Fibroblast of skin of back (primary cell): ENCODE measurements at places on chromosomes 11 and 22.

DNA sequence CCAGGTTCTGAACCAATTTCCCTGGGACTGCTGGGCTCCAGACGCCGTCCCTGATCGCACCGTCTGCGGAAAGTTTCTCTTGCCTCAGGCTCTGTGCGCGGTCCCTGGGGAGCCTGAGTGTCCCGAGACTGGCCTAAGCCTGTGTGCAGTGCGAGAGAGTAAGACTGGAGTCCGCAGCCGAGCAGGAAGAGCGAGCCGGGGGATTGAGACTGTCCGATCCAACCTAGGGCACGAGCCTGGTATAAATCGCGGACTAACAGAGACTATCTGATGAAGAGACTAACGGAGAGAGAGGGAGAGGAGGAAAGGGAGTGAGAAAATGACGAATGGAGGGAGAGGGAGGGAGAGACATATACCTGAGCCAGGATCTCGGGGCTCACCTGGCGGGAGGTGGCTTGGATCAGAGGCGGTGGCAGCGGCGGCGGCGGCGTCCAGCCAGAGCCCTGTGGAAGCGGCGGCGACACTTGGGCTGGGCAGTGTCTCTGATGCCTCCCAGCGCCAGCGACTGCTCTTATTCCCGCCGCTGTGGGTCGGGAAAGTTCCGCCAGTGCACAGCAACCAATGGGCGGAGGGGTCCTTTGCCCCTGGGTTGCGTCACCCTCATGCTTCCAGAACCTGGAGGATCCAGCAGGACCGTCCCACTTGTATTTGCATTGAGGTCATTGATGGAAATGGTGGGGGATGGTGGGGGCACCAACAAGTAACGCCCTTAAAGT, at the start of gene CALCA:
Gene CALCA, minus strand, starts transcription at position 487 of the 716 bp plus-strand sequence. CDS start 1,159 bp downstream, outside the sequence.
- no peak for DNase-seq

DNA sequence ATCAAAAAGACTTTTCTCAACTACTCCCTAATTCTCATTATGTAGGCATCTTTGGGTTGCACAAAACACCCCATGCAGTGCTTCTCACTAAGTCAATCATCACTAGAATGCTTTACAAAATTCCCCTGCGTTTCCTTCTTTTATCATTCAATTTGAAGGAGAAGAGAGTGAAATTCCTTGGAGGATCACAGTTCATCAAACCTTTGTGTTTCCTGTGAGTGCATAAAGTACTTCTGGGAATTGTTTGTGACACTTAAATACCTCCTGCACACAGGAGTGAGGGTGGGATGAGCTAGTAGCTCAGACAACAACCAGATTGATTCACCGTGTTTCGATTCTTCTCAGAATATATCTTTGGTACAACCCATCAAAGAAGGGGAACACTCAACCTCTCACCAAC, 3.7 kb upstream of the OR5AR1 start:
- no peak for DNase-seq

GRCh38 chr11:76767659-76768058, 15.5 kb upstream of the TSKU start:
- DNase-seq = no peak

DNA sequence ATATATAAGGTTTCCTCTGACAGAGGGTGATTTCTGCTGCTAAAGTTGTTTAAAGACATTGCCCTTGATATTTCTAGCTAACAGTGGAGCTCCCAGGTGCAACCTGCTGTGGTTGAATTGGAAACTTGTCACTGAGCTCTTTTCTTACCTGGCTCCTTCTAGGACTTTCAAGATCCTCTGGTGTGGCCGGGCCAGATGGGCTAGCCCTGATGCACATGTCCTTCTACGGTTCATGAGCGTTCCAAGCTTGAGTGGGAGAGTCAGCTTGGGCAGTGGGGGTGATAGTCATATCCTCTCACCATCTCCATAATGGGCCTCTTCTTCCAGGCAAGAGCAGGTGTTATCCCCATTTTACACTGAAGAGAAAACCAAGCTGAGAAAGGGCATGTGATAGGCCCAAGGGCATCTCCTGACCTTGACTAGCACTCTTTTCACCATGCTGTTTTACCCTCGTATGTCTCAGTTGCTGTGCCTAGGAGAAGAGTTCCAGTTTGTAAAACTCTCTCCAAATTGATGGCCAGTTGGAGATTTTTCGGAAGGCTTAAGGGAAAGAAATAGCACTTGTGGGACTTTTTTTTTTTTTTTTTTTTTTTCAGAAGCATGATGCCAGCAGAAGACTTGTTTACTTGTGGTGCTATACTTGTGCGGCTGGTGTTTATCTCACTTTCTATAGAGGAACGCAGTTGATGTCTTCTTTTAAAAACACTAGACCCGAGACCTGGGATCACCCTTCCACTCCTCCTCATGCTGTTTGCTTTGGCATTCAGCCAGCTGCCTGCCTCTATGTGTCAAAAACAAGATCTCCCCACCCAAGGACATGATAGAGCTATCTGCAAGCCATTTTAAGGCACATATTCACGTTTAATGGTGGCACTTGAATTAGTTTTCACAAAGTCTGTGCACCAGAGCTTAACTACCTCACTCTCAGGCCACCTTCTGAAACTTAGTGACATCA, 32.6 kb downstream of the TEAD1 start:
- peak; percentile 40 for DNase-seq

- DNase-seq = peak; percentile 90
Observed at GRCh38 chr11:19715373-19715772, 2.7 kb downstream of the NAV2 start.
